Left colon (tissue), 2 donors: ENCODE measurements at places on chromosomes 7 and 10. TPM values are rescaled to one million over a fixed set of nuclear protein-coding genes. Genes with fewer than 3 reads are reported as not detected.

DNA sequence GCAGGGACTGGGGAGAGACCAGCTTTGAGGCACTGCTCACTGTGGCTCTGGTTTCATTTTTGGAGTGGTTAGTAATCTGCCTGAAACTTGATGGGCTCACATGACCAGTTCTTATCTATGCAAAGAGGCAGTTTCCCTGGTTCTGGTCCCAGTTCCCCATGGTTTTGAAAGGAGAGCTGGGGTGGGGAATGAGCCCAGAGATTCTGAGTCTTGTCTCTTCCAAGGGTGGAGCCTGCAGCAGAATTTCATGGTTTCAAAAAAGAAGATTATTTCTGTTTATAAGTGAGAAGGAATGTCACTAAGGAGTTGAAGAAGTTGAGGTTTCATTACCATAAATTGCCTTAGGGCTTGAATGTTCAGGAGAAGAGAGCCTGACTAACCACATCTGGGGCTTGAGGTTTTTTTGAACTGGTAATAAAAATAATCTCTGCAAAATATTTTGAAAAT, 190.2 kb upstream of the HABP2 start:
- no peak for DNase-seq

GRCh38 chr10:76717141-76717540, 920.5 kb downstream of the KCNMA1 start:
- DNase-seq = no peak

- no peak for DNase-seq
Measured at GRCh38 chr10:13949844-13950542, 363.2 kb downstream of the PRPF18 start.

SLC26A5 gene
- not detected for total RNA-seq

- DNase-seq = no peak
Measured at GRCh38 chr7:1643270-1644092, 26.6 kb upstream of the ELFN1 start.

DNA sequence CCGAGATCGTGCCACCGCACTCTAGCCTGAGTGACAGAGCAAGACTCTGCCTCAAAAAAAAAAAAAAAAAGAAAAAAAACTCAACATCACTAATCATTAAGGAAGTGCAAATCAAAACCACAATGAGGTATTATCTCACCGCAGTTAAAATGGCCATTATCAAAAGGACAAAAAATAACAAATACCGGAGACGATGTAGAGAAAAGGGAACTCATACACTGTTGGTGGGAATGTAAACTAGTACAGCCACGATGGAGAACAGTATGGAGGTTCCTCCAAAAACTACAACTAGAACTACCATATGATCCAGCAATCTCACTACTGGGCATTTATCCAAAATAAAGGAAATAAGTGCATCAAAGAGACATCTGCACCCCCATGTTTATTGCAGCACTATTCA, 24.3 kb downstream of the GRK5 start:
- DNase-seq = no peak

CYP3A7 gene
- 0.39 TPM for total RNA-seq

DNA sequence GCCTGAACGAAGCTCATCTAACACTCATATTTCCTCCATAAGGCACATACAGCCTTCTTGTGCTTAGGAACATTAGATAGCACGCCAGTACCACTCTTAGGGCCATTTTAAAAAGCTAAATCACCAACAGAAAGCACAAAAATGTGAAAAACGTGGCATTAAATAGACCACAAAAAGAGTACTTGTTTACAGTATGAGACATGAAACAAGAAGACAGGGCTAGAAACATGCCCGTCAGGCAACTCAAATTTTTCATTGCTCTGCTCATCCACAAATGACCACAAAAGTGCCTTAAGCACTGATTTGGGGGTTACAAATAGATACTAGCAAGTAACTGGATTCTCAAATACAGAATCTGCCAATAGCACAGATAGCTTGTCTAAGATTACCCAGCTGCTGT, 67.8 kb downstream of the ELMO1 start:
- DNase-seq = no peak

GRCh38 chr10:114289096-114289436, 50.0 kb downstream of the VWA2 start:
- no peak for DNase-seq

ATG9B gene
- total RNA-seq = not detected

- DNase-seq = no peak
Measured at GRCh38 chr10:119705434-119705831, 20.4 kb upstream of the INPP5F start.

- DNase-seq = peak; percentile 69
Measured at GRCh38 chr10:123154711-123155505, 706 bp downstream of the BUB3 start.

GRCh38 chr7:6284055-6284400, 11.6 kb upstream of the CYTH3 start:
- no peak for DNase-seq

GRCh38 chr7:51081270-51081890, 235.2 kb downstream of the COBL start:
- no peak for DNase-seq

COL17A1 gene
- total RNA-seq = 328 TPM

GRCh38 chr7:4734587-4735345, 40.7 kb upstream of the AP5Z1 start:
- no peak for DNase-seq

VWC2 gene
- total RNA-seq = 0.25 TPM

DNA sequence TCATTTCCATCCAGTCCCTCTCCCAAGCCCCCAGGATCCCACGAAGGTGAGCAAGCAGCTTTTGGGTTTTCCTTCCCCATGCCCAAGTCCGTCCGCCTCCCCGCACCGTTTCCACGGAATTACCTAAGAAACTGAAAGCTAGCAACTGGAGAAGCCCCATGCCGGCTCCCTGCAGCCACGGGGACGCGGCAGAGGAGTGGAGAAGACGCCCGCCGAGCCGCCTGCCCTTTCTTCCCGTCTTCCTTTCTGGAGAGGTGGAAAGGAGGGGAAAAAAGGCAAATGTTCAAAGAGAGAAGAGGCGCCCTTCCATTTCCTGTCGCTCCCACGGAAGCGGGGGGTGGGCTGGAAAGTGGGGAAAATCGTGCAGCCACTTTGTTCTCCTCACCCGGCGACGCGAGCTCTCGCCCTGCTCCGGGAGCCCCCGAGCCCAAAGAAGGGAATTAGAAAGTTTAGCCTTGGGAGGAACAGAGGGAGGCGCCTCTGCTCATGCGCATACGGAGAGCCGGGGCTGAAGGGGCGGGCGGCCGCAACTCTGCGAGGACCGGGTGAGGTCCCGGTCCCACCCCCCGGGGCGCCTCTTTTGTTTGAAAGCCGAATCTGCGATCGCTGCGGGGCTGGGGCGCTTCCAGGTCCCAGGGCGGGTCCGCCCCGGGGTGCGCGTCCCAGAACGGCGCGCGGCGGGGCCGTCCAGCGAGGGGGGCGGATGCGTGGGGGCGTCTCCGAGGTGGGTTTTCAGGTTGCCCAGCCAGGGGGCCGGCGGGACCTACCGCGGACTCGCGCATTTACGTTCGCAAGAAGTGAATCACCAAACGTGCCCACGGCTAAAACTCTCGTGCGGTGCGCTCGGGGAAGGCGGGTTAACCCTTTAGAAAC, at the start of gene LAMB1:
Gene LAMB1, minus strand, starts transcription at position 436 of the 873 bp plus-strand sequence. Its CDS starts 276 bp downstream, at position 160.
- DNase-seq = peak; percentile 85

DNA sequence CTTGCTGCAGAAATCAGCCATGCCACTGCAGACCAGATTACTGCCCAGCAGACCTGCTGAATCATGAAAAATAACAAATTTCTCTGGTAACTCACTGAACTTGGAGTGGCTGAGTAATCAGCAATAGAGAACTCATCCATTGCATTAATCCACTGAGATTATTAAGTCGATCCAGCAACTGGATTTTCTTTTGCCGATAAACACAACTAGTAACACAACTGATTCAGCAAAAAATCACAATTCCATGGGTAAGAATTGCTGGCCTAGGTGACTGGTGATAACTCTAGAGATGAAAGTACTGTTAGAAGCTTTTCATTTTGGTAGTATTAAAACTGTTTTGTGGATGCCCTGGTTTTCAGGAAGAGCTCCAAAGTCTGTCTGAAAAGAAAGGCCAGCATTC, 214.5 kb downstream of the ETV1 start:
- no peak for DNase-seq

AKR1C3 gene
- total RNA-seq = 682 TPM

CREB5 gene
- total RNA-seq = 1.8 TPM

- no peak for DNase-seq
Measured at GRCh38 chr7:10793995-10794775, 179.5 kb upstream of the PHF14 start.

DNA sequence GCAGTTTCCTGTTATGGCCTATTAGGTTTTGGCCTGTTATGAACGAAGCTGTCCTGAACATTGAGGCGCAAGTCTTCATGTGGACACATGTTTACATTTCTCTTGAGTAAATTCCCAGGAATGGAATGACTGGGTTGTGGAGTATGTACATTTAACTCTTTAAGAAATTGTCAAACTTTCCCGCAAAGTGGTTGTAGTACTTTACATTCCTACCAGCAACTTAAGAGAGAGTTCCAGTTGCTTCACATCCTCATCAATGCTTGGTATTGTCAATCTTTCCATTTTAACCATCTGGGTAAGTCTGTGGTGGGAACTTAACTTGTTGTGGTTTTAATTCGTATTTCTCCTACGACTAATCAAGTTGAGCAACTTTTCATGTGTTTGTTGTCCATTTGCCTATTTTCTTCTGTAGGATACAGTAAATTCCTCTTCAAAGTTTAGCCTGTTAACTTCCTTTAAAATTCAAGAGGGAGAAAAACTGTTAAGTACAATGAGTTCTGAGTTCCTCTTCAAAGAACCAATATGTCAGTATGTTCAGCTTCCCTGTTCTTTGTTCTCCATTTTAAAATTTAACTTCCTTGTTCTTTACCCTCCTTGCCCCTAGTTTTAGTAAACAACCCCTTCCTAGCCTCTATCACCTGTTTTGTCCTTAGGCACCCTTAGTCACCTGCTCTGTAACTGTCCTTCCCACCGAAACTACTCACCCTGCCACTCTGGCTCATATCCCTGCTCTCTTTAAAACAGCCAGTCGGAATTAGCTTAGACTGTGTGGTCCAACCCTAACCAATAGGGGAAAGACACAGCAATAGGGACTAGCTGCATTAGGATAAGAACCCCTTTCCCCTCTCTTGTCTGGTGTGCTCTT, 74.0 kb downstream of the FAM241B start:
- no peak for DNase-seq

CPA2 gene
- total RNA-seq = 1.1 TPM

DNA sequence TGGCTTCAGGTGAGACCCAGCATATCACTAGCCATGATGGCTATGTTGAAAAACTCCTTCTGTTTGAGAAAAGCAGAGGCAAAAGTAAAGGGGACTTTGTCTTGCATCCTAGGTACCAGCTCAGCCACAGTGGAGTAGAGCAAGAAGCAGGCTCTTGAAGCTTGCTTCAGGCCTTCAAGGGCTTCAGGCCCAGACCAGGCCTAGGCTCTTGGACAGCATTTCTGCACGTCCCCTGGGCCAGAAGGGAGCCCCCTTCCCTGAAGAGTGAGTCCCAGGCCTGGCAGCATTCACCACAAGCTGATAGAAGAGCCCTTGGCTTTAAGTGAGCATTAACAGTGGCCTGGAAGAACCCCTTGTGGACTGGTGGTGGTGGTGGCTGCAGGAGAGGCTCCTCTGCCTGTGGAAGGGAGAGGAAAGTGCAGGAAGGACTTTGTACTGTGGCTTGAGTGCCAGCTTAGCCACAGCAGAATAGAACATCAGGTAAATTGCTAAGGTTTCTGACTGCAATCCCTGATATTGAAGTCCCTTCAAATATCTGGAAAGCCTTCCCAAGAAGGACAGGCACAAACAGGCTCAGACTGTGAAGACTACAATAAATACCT, 28.1 kb upstream of the FAM171A1 start:
- no peak for DNase-seq

HMX2 gene
- total RNA-seq = 0.18 TPM

NPY gene
- total RNA-seq = 0.55 TPM

DNA sequence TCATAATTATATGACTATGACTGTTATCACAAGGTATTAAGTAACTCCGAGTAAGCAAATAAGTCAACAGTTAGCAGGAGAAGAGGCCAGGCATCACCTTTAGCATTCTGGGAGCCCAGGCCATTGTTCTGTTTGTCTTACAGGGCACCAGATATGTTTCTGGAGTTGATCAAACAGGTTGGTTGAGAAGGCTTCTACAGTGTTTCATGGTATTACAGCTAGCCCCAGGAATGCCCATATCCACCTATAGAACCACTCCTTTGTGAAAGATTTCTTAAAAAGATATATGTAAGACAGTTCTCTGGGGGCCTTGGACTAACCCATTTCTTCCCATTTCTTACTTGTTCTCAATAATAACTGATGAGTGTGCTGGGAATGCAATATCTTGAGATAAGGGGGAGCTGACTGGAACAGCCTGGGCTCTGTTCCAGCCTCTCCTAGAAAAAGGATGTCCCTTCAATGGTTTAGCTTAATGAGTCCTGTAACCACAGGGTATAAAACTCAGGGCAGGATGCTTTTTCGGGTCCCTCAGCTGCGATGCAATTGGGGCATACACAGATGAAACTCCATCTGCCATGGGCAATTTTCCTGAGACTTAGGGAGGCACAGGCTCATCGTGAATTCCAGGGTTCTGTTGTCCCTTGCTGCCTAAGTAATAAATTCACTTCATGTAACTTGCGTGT, 286.4 kb downstream of the BAMBI start:
- DNase-seq = no peak

GRCh38 chr10:29412485-29412884, 123.6 kb downstream of the LYZL1 start:
- DNase-seq = no peak

GRCh38 chr7:81949306-81949705, 179.5 kb upstream of the HGF start:
- DNase-seq = no peak

DNA sequence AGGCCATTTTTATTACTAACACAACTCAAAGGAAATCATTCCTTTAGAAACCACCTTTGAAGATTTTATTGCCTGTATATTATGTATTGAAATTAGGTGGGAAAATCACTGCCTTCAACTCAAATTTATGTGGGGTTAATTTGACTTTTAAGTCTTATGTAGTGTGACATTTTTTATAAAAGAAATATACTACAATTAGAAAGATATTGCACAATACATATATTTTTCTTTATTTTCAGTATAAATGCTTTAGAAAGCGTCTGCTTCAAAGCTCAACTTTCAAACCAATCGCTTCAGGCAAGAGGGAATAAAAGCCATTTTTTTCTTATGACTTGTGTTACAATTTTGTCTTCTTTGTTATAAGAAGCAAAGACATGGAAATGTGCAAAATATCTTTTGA, 337.4 kb upstream of the ZWINT start:
- DNase-seq = no peak

DNA sequence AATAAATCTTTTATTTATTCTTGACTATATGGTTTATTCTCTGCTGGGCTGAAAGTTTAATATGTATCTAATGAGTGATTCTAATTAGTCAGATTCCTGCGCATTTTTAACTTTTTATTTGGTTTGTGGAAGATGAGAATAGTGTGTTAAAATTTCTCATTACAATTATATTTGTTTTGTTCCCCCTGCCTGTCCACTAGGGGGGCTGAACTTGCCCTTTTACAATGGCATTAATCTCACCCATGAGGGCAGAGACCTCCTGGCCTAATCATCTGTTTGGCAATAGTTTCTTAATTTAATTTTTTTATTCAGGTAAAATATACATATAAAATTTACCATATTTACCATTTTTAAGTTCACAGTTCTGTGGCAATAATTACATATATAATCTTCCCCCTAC, 278.5 kb upstream of the NPY start:
- DNase-seq = no peak

C10orf95 gene
- total RNA-seq = 2.1 TPM
